ENCODE measurements at places on chromosomes 2 and 18.

DNA sequence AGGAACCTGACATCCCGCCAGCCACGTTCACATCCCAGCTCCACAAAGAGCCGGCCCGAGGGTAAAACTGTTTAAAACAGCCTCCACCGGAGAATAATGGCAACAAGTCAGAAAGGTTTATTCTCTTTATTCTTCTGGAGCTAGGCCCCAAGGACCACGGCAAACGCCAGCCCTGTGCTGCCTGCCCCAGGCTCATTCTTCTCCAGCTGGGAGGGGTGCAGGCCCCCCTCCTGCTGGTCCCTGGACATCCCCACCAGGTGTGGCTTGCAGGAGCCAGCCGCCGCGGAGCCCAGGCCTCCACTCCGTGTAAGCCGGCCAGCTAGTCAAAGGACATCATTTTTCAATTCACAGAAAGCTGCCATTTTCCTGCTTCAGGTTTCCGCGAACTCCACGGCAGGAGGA, 65.8 kb upstream of the SALL3 start:
- DNase-seq: no peak

- no peak for DNase-seq
Measured at GRCh38 chr2:196337208-196337953, 166.0 kb upstream of the STK17B start.

GRCh38 chr2:71706121-71706520, 252.8 kb downstream of the DYSF start:
- no peak for DNase-seq

- no peak for DNase-seq
Measured at GRCh38 chr18:26317398-26317797, 91.2 kb downstream of the TAF4B start.

- DNase-seq: no peak
Measured at GRCh38 chr2:56537756-56538155, 354.0 kb downstream of the CCDC85A start.

DNA sequence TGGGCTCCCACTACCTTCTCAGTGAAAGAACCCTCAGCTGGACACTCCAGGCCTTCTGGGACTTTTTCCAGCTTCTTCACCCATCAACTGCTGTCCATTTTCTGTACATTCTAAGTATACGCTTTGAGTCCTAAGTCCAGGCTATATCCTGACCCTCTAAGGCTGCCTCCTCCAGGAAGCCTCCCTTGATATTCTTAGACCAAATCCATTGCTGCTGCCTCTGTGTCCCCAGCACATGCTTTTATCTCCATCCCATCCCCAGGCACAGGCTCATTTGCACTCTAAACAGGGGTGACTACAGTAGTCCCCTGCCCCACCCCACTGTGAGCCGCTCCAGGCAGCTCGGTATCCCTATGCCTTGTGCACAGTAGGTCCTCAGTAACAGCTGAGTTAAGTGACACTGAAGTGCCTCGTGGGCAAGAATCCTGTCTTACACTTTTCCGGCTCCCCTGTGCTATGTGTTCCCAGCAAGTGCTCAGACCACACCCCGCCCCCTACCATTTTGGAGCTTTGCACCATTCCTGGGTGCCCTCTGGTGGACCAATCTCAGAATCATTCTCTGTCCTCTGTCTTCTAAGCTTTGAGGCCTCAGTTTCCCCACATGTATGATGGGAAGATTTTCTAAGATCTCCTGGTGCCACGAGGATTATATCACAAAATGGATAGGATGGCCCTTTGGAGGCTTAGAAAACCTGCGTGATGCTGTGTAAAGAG, 34.9 kb downstream of the EMX1 start:
- DNase-seq: no peak

Data from stimulated activated CD8-positive, alpha-beta memory T cell treated with anti-CD3 and anti-CD28 coated beads, Interleukin-4, amount 100 ng/mL, for 1 hour (primary cell).